ENCODE measurements at places on chromosomes 11 and 22. TPM values are rescaled to one million over a fixed set of nuclear protein-coding genes. Genes with fewer than 3 reads are reported as not detected.
A peak's percentile ranks its signal among the peaks of the same experiment; 100 is the strongest.

- peak overlapping the region; percentile 94 for H3K27ac ChIP-seq
- peak overlapping the region; percentile 82 for H3K4me3 ChIP-seq
- peaks cover 14% of the 10 kb centered on the region for H3K36me3 ChIP-seq
- no peaks in the 10 kb centered on the region for H3K27me3 ChIP-seq
These were observed 701 bp downstream of the TMEM216 start for GRCh38 chr11:61392981-61393595.

GRCh38 chr11:133887692-133888332 lies 42.5 kb upstream of the SPATA19 start:
- no peaks in the 10 kb centered on the region for H3K4me1 ChIP-seq
- H3K36me3 ChIP-seq: no peaks in the 10 kb centered on the region
- H3K27me3 ChIP-seq: no peaks in the 10 kb centered on the region
- no peak overlapping the region for H3K4me3 ChIP-seq

GRCh38 chr11:24747275-24748251 lies 250.7 kb downstream of the LUZP2 start:
- no peak overlapping the region for H3K27ac ChIP-seq
- no peak overlapping the region for H3K4me3 ChIP-seq
- H3K36me3 ChIP-seq: no peaks in the 10 kb centered on the region
- H3K4me1 ChIP-seq: no peaks in the 10 kb centered on the region
- DNase-seq: no peak

GRCh38 chr22:32905400-32905799 lies 103.9 kb downstream of the TIMP3 start:
- no peaks in the 10 kb centered on the region for H3K27me3 ChIP-seq
- H3K4me3 ChIP-seq: no peak overlapping the region
- no peak for DNase-seq
- H3K27ac ChIP-seq: no peak overlapping the region
- H3K36me3 ChIP-seq: no peaks in the 10 kb centered on the region

- H3K27ac ChIP-seq: no peak overlapping the region
- no peak overlapping the region for H3K4me3 ChIP-seq
- no peaks in the 10 kb centered on the region for H3K36me3 ChIP-seq
- no peaks in the 10 kb centered on the region for H3K4me1 ChIP-seq
- peaks cover 48% of the 10 kb centered on the region for H3K27me3 ChIP-seq
These were observed 19.8 kb upstream of the PANX3 start for GRCh38 chr11:124591430-124591829.

GRCh38 chr11:17394743-17395390 lies 6.4 kb upstream of the KCNJ11 start:
- H3K36me3 ChIP-seq: no peaks in the 10 kb centered on the region
- no peak for DNase-seq
- H3K27ac ChIP-seq: no peak overlapping the region
- H3K27me3 ChIP-seq: peaks cover 29% of the 10 kb centered on the region

GRCh38 chr11:68669301-68670090 lies 14.8 kb upstream of the GAL start:
- no peak overlapping the region for H3K4me3 ChIP-seq
- DNase-seq: no peak
- H3K4me1 ChIP-seq: peaks cover 8% of the 10 kb centered on the region
- H3K27ac ChIP-seq: no peak overlapping the region
- no peaks in the 10 kb centered on the region for H3K36me3 ChIP-seq

- no peaks in the 10 kb centered on the region for H3K27me3 ChIP-seq
- H3K4me3 ChIP-seq: peak overlapping the region; percentile 6
- DNase-seq: no peak
- H3K36me3 ChIP-seq: no peaks in the 10 kb centered on the region
These were observed 52.9 kb downstream of the C11orf58 start for GRCh38 chr11:16791191-16791961.

- peak overlapping the region; percentile 42 for H3K27ac ChIP-seq
- no peak for DNase-seq
- H3K36me3 ChIP-seq: peaks cover 11% of the 10 kb centered on the region
These were observed 3.7 kb downstream of the YWHAH start for GRCh38 chr22:31948002-31948401.

GRCh38 chr11:63551091-63551888 lies 11.9 kb downstream of the PLAAT2 start:
- DNase-seq: no peak
- H3K27me3 ChIP-seq: peaks cover 29% of the 10 kb centered on the region
- no peaks in the 10 kb centered on the region for H3K4me1 ChIP-seq
- H3K27ac ChIP-seq: no peak overlapping the region
- no peak overlapping the region for H3K4me3 ChIP-seq
- H3K36me3 ChIP-seq: no peaks in the 10 kb centered on the region

GRCh38 chr11:118003456-118003855 lies 17.3 kb downstream of the IL10RA start:
- H3K36me3 ChIP-seq: no peaks in the 10 kb centered on the region
- H3K27ac ChIP-seq: no peak overlapping the region
- H3K27me3 ChIP-seq: peaks cover 4% of the 10 kb centered on the region
- no peak for DNase-seq

GRCh38 chr22:37601540-37602442 lies 6.8 kb upstream of the GGA1 start:
- H3K36me3 ChIP-seq: no peaks in the 10 kb centered on the region
- H3K4me3 ChIP-seq: no peak overlapping the region
- H3K27me3 ChIP-seq: peaks cover 33% of the 10 kb centered on the region
- H3K27ac ChIP-seq: no peak overlapping the region

DNA sequence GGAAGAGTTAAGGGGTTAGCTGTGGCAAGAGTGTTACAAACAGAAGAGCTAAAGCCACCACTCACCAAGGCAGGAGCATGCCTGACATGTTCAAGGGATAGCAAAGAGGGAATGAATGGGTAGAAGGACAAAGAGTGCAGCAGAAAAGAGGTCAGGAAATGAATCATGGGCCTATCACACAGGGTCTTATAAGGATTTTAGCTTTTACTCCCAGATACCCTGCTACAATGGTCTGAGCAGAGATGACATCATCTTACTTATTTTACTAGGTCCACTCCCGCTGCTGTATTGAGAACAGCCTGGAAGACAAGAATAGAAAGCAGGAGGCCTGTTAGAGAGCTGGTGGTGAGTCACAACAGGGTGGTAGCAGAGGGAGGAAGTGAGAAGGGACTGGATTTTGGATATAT lies 9.8 kb downstream of the TRAF6 start:
- no peaks in the 10 kb centered on the region for H3K27me3 ChIP-seq
- no peak overlapping the region for H3K4me3 ChIP-seq
- peak overlapping the region; percentile 81 for H3K27ac ChIP-seq
- peaks cover 22% of the 10 kb centered on the region for H3K36me3 ChIP-seq
- H3K4me1 ChIP-seq: peaks cover 23% of the 10 kb centered on the region

DNA sequence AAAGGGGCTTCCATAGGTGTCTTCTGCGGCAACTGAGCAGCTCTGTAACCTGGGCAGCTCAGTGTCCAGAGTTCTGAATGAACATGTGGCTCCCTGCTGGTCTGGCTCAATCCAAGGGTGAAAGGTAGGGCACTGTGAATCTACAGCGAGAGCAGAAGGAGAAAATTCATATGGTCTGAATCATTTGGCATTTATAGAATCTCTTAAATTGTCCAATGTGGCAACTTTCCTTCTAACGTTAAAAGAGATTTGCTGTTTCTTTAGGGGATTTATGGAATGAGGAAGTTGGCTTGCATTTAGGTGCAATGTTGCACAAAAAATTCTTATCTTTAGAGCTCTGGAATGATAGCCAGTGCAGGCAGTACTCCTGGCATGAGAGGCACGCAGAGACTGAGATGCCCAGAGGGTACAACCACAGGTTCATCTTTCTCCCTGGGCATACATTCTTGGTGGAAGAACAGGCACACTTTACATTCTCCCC lies 17.0 kb downstream of the ATXN10 start:
- peak overlapping the region; percentile 18 for H3K4me3 ChIP-seq
- peaks cover 77% of the 10 kb centered on the region for H3K4me1 ChIP-seq
- peak overlapping the region; percentile 91 for H3K27ac ChIP-seq
- H3K36me3 ChIP-seq: peaks cover 13% of the 10 kb centered on the region

Gene PACSIN3
- 93.3 TPM for total RNA-seq

Gene NPAS4
- total RNA-seq: 0.18 TPM

Gene APOL3
- total RNA-seq: 10.1 TPM

Gene C22orf31
- total RNA-seq: not detected

Gene TCF20
- 40.5 TPM for total RNA-seq

Gene KRTAP5-8
- not detected for total RNA-seq

Gene OMP
- total RNA-seq: not detected

Gene MPZL3
- total RNA-seq: 0.37 TPM

Gene TREH
- total RNA-seq: not detected
